Posterior cingulate gyrus (tissue), 11 donors: ENCODE measurements at places on chromosomes 5 and 9.

DNA sequence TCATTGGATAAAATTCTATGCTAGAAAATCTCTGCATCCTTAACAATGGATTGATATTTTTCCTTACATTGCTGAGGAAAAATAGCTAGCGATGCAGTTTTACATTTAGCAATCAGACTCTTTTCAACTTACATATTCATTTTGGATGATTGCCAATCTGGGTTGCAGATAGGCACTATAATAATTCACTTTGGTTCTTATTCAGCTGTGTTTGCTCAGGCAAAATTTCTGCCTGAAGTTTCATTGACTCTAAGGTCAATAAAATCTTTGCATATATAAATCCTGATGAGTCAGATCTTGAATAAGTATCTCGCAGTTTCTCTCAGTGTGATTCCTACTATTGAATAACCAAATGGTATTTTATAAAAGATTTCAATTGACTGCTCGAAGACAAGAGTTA lies 1105.8 kb downstream of the CDH18 start:
- no peak for DNase-seq

DNA sequence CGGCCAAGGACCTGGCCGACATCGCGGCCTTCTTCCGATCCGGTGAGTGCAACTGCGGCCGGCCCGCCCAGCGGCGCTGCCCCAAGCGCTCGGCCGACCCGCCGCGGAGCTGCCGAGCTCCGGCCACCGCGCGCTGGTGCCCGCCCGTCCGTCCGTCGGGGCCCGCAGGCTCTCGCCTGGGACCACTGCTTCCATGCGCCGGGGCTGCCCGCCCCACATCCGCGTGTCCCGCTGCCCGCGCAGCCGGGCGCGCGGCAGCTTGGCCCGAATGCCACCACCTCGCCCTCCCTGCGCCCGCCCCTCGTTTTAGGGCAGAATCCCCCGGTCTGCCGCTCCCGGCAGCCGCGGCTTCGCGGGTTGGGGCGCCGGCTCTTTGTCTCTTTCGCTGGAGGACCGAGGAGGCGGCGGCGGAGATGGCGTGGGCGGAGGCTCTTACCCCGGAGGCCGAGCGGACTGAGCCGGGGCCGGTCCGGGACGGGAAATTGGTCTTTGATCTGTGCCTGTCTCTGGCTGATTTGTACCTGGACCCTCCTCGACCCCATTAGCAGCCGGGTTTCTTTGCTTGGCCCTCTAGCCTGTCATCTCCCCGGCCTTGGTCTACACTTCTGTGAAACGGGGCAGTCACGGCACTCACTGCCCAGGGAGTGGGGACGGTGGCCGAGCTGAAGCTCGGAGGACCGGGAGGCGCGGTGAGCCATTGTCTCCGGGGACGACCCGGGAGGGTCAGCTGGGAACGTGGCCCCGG lies 871 bp downstream of the TRIO start:
- peak; percentile 36 for DNase-seq

- peak; percentile 82 for DNase-seq
Observed at GRCh38 chr5:139796061-139796806, 626 bp downstream of the PSD2 start.

GRCh38 chr9:2764353-2764752 lies 47.0 kb downstream of the KCNV2 start:
- no peak for DNase-seq

DNA sequence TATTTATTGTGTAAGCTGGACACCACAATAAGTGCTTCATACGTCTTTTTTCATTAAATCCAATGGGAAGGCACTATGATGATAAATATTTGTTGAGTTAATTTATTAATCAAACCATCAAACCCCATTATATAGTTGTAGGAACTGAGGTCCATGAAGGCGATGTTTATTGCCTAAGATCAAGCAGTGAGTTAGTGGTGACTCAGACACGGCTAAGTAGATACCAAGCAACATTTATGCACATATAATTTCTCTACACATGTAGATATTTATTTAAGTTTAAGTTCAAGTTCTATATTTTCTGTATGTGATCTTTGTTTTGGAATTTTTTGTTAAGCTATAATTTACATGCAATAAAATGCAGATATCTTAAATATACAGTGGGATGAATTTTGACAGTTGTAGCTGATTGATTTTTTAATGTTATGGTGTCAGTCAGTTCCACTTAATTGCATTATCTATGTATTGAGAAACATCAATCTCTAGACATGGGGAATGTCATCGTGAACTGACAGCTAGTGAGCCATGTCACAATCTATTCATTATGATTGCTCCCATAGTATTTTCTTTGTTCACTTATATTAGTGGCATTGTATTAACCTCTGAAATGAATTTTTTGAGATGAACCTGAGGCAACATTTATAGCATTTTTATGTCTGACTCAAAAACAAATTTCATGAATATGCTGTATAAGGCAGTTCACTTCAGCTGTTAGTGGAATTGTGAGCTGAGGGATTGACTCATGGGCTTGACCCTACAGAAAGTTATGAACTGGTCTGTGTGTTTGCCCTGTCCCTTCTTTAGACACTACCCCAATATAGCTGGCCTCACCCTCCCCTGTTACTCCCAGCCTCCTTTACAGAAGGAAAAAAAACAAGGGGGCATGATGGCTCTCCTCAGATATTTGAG lies 11.9 kb upstream of the GARNL3 start:
- no peak for DNase-seq

DNA sequence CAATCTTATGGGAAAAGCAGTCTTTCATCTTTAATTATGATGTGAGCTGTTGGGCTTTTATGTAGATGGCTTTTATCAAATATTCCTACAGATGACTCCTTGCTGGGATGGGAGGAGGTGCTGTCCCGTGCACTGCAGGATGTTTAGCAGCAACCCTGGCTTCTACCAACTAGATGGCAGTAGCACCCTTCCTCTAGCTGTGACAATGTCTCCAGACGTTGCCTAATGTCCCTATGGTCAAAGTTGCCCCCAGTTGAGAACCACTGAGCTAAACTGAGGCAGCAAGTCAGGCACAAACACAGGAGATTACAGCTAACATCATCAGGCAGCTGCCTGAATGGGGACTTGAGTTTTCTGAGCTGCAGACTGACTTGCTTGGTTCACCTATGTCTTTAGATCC lies 401.9 kb upstream of the PDE4D start:
- DNase-seq, result peak; percentile 31

DNA sequence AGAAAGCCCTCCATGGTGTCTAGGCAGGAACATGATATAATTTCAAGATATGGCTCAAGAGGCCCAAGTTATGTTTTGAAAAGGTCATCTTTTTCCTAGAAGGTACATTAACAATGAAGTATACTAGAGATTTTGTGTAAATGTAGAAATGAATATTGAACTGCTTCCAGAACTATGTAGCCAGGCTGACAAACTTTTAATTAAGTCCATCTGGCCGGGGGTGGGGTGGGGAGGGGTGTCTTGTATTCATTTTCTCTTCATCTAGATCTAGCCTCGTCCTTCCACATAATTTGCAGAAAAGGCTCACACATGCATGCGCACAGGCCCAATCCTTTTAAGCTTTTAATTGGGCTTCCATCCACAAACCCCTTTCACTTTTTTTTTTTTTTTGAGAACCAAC lies 323.3 kb downstream of the ARL15 start:
- no peak for DNase-seq

DNA sequence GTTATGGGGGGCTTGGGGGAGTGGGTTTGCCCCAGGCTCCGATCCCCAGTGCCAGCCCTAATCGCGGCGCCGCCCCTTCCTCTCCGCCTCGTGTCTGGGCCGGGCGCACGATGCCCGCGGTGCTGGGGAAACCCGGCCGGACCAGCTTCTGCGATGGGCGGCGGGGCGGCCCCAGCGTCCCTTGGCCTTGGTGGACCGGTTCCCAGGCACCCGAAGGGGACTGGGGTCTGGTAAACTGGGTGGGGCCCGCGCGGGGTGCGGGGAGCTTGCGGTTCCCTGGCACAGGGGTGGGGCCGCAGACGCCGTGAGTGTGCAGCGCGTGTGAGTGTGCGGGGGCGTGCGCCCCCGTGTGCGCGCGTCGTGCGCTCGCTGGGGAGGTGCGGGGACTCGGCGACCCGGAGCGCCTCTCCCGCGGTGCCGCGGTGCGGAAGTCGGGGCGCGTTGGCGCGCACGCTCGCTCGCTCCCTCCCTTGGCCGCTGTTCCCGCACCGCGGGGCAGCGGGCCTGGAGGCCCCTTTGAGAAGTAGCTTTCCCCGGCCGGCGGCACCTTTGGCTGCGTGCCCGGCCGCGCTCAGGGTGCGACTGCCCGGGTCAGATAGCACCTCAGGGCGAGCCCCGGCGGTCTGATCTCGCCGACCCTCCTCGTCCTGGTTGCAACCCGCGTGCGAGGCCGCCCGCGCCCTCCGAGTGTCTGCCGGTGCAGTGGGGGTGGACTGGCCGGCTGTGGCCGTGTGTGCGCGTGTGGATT lies 568 bp downstream of the MACIR start:
- DNase-seq, result peak; percentile 87
